Left ventricle myocardium superior (tissue), 1 donor: ENCODE measurements at places on chromosomes 4 and X. TPM values are rescaled to one million over a fixed set of nuclear protein-coding genes. Genes with fewer than 3 reads are reported as not detected.

DNA sequence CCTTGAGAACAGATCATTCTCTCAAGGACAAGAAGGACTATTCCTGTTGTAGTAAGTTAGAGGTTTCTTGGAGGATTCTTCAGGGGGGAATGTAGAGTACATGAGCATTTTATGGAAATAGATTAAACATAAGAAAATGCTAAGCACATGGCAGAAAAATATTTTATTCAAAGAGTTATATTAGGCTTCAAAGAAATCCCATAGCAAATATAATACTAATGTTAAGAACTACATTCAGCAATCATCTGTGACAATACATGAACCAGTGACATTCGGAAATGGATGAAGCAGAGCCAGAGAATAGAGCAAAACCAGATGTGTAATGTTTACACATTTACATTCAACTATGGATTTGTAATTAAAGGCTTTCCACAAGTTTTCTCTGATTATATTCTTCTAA lies 288.6 kb downstream of the NAF1 start:
- DNase-seq, result no peak

- no peak for DNase-seq
Measured at GRCh38 chrX:40871385-40872082, 136.2 kb upstream of the MED14 start.

DNA sequence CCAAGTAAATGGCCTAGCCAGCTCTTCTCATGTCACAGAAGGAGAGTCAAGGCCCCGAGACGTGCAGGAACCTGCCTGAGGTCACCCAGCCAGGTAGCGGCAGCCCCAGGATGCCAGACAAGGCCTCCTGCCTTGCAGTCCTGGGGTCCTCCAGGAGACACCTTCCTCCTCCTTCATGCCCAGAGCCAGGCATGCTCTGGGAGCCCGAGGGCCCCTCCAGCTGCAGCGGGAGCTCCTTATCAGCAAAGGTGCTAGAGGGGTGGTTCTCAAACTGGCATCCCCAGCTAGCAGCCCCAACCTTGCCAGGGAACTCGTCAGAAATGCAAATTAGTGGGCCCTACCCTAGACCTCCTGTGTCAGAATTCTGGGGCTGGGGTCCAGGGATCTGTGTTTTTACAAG lies 56.2 kb upstream of the AFAP1 start:
- no peak for DNase-seq

F8A3 gene
- not detected for total RNA-seq

F8A2 gene
- not detected for total RNA-seq
